ENCODE measurements at places on chromosomes 4 and X.
A peak's percentile ranks its signal among the peaks of the same experiment; 100 is the strongest.

- no peak for DNase-seq
Observed at GRCh38 chr4:6054162-6054922, 36.1 kb upstream of the C4orf50 start.

DNA sequence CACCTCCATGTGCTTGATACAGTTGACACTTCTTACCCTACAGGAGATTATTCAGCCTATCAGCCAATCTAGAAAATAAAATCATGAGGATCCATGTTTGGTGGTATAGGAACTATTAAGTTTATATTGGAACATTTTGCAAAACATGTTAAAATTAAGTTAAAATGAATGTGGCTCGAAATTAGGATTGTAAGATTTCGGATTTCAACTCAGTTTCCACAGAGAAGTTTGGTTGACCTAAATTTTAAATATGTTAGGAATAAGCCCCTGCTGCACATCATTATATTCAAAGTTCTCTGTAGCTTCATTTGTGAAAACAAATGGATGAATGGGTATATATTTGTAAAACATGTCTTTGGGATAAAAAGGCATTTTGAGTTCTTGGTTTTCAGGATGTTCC is at the start of gene RAB40A:
Gene RAB40A (minus strand): TSS at position 101 of the 400 bp plus-strand sequence. CDS start 18,733 bp downstream, outside the sequence.
- no peak for DNase-seq

DNA sequence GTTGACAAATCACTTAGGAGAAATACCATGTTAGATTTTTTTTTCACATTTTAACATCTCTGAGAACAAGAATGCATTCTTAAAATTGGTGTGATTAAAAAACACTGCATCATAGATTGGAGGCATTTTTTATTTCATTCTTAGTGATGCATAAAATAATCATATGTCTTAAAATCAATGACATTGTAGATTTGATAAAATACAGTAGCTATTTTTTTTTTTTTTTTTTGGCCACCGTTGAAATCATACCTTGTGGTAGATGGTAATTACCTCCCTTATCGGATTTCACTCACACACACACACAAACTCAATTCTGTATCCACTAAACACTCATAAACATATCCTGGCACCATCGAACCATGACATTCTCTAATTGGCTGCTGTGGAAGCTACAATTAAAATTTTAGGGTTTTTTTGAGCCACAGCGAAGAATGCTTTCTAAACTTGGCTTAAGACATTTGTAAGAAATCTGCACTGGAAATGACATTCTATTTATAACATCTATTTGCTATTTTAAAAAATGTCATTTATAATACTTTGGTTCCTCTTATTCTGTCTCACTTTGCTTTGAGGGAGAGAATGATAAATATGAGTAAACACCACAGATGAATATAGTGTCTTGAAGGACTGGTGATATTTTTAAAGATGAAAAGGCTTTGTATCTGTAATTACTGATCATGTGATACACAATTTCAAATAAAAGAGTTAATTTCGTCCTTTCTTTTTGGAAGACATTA is 60.1 kb downstream of the CCSER1 start:
- peak; percentile 62 for DNase-seq

DNA sequence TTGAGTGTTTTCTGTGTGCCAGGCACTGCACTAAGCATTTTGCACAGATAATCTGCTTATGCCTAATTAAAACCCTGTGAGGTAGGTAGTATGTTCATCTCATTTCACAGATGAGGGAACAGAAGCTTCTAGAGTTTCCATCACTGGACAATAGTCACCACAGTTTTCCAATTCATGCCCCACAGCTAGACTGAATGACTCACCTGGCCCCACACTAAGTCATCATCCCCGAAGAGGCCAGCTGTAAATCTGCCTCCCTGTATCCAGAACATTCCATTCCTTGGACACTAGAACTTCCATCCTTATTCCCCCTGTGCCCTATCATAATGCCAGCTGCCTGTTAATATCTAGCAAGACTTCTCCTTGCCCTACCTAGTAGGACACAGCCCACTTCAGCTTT is 40.9 kb upstream of the NYX start:
- no peak for DNase-seq

DNA sequence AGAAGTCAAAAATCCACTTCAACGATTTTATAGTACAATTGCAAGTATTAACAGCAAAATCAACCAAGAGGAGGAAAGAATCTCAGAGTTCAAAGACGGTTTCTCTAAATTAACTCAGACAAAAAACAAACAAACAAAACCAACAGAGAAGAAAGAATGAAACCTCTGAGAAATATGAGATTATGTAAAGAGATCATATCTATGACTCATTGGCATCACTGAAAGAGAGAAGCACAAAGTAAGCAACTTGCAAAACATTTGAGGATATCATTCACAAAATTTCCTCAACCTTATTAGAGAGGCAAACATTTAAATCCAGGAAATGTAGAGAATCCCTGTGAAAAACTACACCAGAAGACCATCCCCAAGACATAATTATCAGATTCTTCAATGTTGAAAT is 370.4 kb downstream of the INPP4B start:
- DNase-seq = no peak

GRCh38 chr4:174396599-174397110 is 112.9 kb downstream of the CEP44 start:
- DNase-seq = no peak

DNA sequence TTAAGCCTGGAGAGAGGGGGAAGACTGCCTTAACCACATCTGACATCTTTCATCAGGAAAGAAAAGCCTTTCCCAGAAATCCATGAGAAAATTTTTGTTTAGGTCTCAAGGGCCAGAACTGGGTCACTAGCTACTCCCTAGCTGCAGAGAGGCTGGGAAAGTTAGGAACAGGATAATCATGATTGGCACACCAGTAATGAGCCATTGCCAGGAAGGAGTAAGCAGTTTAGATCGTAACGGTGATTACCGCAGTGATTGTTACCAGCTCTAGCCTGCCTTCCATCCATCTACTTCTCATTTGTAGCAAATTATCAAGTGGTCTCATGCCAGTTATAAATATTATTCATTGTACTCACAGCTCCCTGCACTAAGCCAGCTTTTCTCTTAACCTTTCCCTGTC is 22.7 kb upstream of the STX18 start:
- no peak for DNase-seq
